MM.1S (cell line): ENCODE measurements at places on chromosomes 3 and 15.

- no peaks in the 10 kb centered on the region for H3K36me3 ChIP-seq
- H3K4me3 ChIP-seq = no peak overlapping the region
- no peak overlapping the region for H3K27ac ChIP-seq
- H3K4me1 ChIP-seq = no peaks in the 10 kb centered on the region
- no peaks in the 10 kb centered on the region for H3K27me3 ChIP-seq
Measured at GRCh38 chr3:127679534-127680145, 6.9 kb downstream of the ABTB1 start.

- no peak overlapping the region for H3K4me3 ChIP-seq
- H3K27me3 ChIP-seq = no peaks in the 10 kb centered on the region
- no peak overlapping the region for H3K27ac ChIP-seq
- H3K36me3 ChIP-seq = no peaks in the 10 kb centered on the region
Measured at GRCh38 chr3:188750617-188751016, 421.2 kb upstream of the TPRG1 start.

DNA sequence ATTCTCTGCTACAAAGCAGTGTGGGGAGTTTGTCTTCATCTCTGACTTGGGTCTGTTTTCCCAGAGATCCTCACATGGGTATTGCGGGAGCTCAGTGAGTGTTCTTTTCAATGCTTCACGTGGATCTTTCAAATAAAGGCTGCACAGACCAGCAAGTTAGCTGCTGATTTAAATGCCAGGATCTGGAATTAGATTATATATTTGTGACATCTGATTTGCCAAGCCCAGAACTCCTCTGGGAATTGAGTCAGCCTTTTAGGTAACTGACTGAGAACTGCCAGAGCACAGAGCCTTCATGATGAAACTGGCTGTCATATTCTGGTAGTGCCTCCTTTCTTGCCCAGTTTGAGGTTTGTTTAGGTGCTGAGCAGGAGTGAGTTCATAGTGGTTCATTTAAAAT, 14.7 kb downstream of the EDEM1 start:
- no peak overlapping the region for H3K4me3 ChIP-seq
- no peaks in the 10 kb centered on the region for H3K27me3 ChIP-seq
- DNase-seq = no peak
- H3K4me1 ChIP-seq = peaks cover 78% of the 10 kb centered on the region
- H3K27ac ChIP-seq = peak overlapping the region; percentile 20; the same call in 1 of the 2 replicates

DNA sequence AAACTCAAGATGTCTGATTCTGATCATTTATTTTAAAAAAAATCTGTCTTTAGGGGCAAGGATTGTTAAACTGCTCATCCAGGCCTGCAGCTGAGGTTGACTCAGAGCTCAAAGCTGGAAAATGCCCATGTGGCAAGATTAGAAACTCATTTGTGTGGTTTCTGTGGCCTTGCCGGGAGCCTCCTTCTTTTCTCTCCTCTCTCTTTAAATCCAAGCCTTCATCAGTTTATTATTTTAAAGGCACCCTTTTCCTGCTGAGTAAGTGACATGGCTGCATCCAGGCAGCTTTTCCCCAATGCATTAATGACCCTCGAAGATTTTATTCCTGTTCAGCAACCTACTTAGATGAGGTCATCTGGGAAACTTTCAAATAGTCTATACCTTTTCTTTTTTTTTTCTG, 221.3 kb upstream of the CDIN1 start:
- no peaks in the 10 kb centered on the region for H3K4me1 ChIP-seq
- DNase-seq = no peak
- no peak overlapping the region for H3K4me3 ChIP-seq
- H3K36me3 ChIP-seq = no peaks in the 10 kb centered on the region

GRCh38 chr15:72227192-72227586, 3.8 kb downstream of the PKM start:
- no peak overlapping the region for H3K27ac ChIP-seq
- peaks cover 25% of the 10 kb centered on the region for H3K4me1 ChIP-seq
- no peak for DNase-seq
- no peak overlapping the region for H3K4me3 ChIP-seq
- peaks cover 4% of the 10 kb centered on the region; the same call in 1 of the 2 replicates for H3K36me3 ChIP-seq
